Stimulated activated naive B cell treated with anti-CD40 and anti-IgM and Interleukin-4, amounts not matched to agents 10 μg/mL and 1 μg/mL and 100 μg/mL, for 72 hours (primary cell): ENCODE measurements at places on chromosomes 6 and 20.
A peak's percentile ranks its signal among the peaks of the same experiment; 100 is the strongest.

GRCh38 chr20:16224836-16225235 is 348.4 kb downstream of the KIF16B start:
- no peak for DNase-seq
- H3K27me3 ChIP-seq, result no peaks in the 10 kb centered on the region
- H3K4me3 ChIP-seq, result no peak overlapping the region
- H3K4me1 ChIP-seq, result peaks cover 5% of the 10 kb centered on the region
- no peak overlapping the region for H3K27ac ChIP-seq

DNA sequence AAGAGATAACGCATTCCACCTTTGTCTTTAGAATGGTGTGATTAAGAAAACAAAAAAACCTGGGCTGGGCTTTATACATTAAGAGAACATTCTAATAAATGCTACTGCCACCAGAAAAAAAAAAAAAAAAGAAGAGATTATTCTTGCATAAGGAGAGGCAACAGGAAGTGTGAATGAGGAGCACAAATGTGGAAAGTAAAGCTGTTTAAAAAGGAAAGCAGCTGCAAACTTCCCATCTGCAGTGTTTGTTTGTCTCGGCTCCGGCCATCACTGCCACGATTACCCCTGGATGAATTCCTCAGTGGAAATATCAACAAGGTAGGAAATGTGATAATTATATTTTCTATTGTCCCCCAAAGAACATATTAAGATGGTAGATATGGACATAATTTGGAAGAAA is 223.9 kb downstream of the PHF3 start:
- H3K27me3 ChIP-seq, result no peaks in the 10 kb centered on the region
- H3K4me1 ChIP-seq, result no peaks in the 10 kb centered on the region
- H3K27ac ChIP-seq, result no peak overlapping the region
- no peak for DNase-seq
- no peak overlapping the region for H3K4me3 ChIP-seq

DNA sequence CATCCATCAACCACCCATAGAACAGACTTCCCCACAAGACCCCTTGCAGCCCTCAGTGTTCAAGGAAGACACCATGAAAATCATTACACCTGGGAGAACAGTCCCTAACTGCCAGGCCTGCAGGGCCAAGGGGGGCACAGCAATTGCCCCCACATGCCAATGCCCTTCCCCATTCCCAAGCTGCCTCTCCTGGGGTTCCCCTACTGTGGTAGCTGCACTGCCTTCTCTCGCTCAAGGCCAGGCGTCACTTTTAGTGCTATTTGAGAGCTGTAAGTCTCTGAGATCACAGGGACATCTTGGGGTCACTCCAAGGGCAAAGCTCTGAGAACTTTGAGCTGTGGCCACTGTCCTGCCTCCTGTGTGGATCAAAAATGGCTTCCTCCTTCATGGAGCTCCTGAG is 6.0 kb upstream of the ACSS1 start:
- no peak overlapping the region for H3K27ac ChIP-seq
- H3K4me1 ChIP-seq, result peaks cover 30% of the 10 kb centered on the region
- no peak overlapping the region for H3K4me3 ChIP-seq
- DNase-seq, result no peak

- H3K27ac ChIP-seq, result no peak overlapping the region
- H3K4me1 ChIP-seq, result no peaks in the 10 kb centered on the region
- no peak for DNase-seq
- H3K27me3 ChIP-seq, result no peaks in the 10 kb centered on the region
- no peak overlapping the region for H3K4me3 ChIP-seq
- H3K36me3 ChIP-seq, result no peaks in the 10 kb centered on the region
Measured at GRCh38 chr6:74973591-74973990, 232.3 kb downstream of the COL12A1 start.

DNA sequence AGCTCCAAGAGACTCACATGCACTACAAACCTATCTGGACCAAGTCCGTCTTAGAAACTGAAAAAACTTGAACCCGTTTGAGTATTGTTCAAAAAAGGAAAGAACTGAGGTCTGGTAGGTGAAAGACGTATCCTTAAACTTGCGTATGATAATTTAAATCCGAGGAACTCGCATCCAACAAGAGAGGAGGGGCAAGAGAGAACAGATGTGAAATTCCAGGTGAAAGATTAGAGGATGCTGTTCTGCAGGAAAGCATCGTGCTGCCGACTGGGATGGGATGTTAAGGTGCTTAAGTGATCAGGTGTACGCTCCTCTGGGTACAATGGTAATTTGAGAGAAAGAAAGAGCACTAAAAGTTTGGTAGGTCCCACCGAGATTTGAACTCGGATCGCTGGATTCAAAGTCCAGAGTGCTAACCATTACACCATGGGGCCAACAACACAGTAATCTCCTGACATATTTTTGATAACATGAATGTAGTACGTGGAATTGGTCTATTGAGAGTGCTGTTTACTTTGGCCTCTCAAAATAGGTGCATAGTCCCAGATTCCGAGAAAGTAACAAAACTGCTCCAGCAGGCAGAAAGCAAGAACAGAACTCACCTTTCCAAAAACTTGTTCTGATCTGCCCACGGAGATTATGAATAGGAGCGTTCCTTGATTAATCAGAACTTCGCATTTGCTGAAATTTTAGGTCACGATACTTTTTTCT is 53.5 kb upstream of the BTN3A2 start:
- peaks cover 38% of the 10 kb centered on the region for H3K4me1 ChIP-seq
- peaks cover 4% of the 10 kb centered on the region for H3K27me3 ChIP-seq
- DNase-seq, result peak; percentile 50
- H3K27ac ChIP-seq, result peak overlapping the region; percentile 97

DNA sequence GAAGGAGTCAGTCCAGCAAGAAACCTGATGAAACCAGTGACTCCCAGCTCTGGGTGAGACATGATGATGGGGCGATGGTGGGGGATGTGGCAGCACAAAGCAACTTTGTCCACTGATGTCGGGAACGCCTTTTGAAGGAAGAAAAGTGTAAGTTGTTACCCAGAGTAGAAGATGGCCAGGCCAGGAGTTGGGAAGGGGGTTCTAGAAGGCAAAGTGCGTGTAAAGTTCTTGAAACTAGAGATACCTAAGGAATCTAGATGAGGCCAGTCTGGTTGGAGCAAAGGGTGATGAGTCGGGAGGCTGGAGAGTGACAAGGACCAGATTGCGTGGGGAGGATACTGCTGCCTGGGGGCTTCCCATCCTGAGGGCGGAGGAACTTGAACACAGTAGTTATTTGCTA is 117.0 kb downstream of the PHACTR3 start:
- no peak overlapping the region for H3K27ac ChIP-seq
- no peak overlapping the region for H3K4me3 ChIP-seq
- no peak for DNase-seq
- no peaks in the 10 kb centered on the region for H3K36me3 ChIP-seq
- H3K27me3 ChIP-seq, result peaks cover 12% of the 10 kb centered on the region

- no peak overlapping the region for H3K27ac ChIP-seq
- no peak overlapping the region for H3K4me3 ChIP-seq
- peaks cover 3% of the 10 kb centered on the region for H3K36me3 ChIP-seq
- DNase-seq, result no peak
- H3K27me3 ChIP-seq, result peaks cover 32% of the 10 kb centered on the region
Measured at GRCh38 chr20:63382551-63383300, 21.6 kb upstream of the CHRNA4 start.

DNA sequence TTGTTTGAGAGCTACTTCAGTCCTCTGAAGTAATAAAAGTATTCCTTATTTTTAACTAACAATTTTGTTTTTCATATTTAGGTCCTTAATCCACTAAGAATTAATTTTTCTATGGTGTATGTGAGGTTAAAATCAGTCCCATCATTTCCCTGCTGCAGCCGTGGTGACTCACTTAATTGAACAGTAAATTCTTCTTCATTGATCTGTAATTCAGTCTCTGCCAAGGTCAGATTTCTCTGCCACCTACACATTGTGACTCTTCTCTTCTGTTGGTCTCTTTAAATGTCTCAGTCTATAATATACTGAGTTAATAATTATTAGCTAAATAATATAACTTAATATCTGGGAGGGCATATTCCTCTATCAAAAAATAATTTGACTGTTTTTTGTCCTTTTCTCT is 262.3 kb downstream of the UTRN start:
- peaks cover 37% of the 10 kb centered on the region for H3K36me3 ChIP-seq
- no peak overlapping the region for H3K4me3 ChIP-seq
- DNase-seq, result no peak
- no peak overlapping the region for H3K27ac ChIP-seq
- no peaks in the 10 kb centered on the region for H3K27me3 ChIP-seq

GRCh38 chr6:109718991-109719390 is 27.9 kb downstream of the FIG4 start:
- peaks cover 19% of the 10 kb centered on the region for H3K4me1 ChIP-seq
- peaks cover 26% of the 10 kb centered on the region for H3K36me3 ChIP-seq
- DNase-seq, result no peak
- no peak overlapping the region for H3K27ac ChIP-seq

- H3K27ac ChIP-seq, result no peak overlapping the region
- no peak overlapping the region for H3K4me3 ChIP-seq
- H3K4me1 ChIP-seq, result peaks cover 2% of the 10 kb centered on the region
- peaks cover 24% of the 10 kb centered on the region for H3K27me3 ChIP-seq
Measured at GRCh38 chr20:58718121-58718563, 25.5 kb downstream of the NPEPL1 start.

- no peak overlapping the region for H3K4me3 ChIP-seq
- H3K36me3 ChIP-seq, result peaks cover 47% of the 10 kb centered on the region
- DNase-seq, result no peak
- H3K4me1 ChIP-seq, result peaks cover 2% of the 10 kb centered on the region
Measured at GRCh38 chr6:44396968-44397367, 9.5 kb downstream of the CDC5L start.

DNA sequence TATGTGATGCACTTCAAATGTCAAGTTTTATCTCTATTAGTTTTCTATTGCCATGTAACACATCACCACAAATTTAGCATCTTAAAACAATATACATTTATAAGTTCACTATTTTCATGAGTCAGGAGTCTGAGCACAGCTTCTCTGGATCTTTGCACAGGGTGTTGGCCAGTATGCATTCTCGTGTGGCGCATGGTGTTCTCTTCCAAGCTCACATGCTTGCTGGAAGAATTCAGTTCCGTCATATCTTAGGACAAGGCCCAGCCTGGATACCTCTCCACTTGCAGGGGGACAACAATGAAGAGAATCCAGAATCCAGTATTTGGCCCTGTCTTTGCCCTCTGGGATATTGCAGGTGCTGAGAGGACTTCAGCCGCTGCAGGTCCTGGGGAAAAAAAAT is 51.0 kb upstream of the ECI2 start:
- peaks cover 43% of the 10 kb centered on the region for H3K27me3 ChIP-seq
- H3K4me1 ChIP-seq, result no peaks in the 10 kb centered on the region
- no peak for DNase-seq
- no peak overlapping the region for H3K27ac ChIP-seq
- no peak overlapping the region for H3K4me3 ChIP-seq
- no peaks in the 10 kb centered on the region for H3K36me3 ChIP-seq

GRCh38 chr20:24908642-24909041 is 40.4 kb upstream of the CST7 start:
- peaks cover 4% of the 10 kb centered on the region for H3K36me3 ChIP-seq
- no peak overlapping the region for H3K4me3 ChIP-seq
- H3K27me3 ChIP-seq, result peaks cover 8% of the 10 kb centered on the region
- DNase-seq, result no peak
- no peaks in the 10 kb centered on the region for H3K4me1 ChIP-seq
- no peak overlapping the region for H3K27ac ChIP-seq

DNA sequence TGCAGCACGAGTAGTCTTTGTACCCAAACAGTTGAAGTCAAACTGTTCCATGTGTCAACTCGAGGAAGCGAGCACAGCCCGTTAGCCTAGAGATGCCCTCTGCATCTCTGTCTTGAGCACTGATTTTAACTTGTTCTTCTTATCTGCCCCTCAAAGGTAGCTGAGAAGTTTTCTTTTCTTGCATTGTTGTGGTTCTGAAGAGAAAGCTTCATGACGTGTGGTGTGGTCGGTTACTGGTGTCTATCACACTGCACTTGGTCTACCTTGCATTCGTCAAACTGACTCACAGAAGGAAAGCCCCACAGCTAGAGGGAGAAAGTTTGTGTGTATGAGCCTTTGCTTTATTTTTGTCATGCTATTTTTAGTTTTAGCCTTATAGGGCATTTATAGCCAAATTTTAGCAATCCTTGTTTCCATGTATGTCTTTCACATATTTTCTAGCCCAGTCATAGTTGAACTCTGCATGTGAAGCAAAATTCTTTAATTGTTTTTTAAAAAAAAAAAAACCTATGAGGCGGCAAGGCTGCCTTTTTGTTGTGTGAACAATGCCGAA is 115.1 kb downstream of the JAG1 start:
- H3K36me3 ChIP-seq, result peaks cover 25% of the 10 kb centered on the region
- no peak overlapping the region for H3K4me3 ChIP-seq
- H3K27ac ChIP-seq, result no peak overlapping the region
- no peaks in the 10 kb centered on the region for H3K4me1 ChIP-seq
- H3K27me3 ChIP-seq, result no peaks in the 10 kb centered on the region
- DNase-seq, result no peak

DNA sequence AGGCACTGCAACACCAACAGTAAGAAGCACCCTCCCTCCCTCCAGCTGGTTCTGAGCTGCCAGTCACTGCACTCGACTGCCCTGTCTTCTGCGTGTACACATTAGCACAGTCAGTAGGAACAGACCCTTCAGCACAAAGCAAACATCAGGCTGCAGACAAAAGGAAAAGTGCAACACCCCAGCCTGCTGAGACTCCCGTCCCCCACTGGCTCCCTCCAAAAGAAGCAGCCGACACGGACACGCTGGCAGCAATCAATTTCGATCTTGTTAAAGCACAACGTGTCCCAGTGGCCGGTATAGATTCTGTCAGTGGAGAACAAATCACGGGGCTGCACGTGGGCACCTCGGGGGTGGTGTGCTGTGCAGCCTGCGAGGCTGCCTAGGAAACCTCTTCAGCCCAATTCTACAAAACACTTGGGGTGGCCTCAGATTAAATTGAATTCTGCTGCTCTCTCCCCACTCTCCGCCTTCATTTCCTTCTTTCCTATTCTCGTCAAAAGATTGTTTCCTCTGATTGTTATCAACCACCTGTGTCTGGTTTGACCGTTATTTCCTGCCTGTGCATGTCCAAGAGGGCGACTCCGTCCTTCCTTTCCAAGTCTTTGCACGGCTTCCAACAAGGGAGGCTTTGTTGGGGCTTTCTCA is 38.7 kb downstream of the TRAF3IP2 start:
- DNase-seq, result no peak
- peaks cover 28% of the 10 kb centered on the region for H3K4me1 ChIP-seq
- H3K27ac ChIP-seq, result no peak overlapping the region
